ENCODE measurements at places on chromosomes 6 and 20.

GRCh38 chr20:61770113-61770585 lies 295.5 kb downstream of the TAF4 start:
- DNase-seq, result no peak

- DNase-seq, result no peak
Observed at GRCh38 chr6:149984773-149985172, 21.0 kb downstream of the ULBP1 start.

DNA sequence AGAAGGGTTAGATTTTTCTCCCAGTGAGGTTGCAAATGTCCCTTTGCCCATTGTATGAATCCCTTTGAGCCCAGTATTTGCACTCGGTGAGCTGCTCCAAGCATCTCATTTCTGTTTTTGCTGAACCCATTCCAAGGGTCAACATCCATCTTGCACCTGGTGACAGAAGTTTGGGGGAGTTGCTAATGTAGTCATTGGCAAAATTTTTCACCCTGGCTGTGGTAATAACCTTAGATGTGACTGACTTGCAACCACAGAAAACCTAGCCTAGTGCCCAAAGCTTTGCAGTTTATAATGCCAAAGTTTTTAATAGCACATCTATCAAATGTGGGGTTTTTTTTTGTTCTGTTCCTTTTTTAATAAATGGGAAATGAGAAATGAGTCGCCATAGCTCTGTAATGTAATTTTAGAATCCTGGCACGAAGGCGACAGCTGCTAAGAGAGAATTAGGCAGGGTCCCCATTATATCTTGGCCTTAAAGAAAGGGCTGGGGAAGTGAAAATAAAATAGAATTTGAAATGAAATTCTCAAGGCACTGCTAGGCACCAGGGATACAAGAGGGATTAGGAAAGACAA lies 682.8 kb downstream of the KIF16B start:
- DNase-seq, result no peak

DNA sequence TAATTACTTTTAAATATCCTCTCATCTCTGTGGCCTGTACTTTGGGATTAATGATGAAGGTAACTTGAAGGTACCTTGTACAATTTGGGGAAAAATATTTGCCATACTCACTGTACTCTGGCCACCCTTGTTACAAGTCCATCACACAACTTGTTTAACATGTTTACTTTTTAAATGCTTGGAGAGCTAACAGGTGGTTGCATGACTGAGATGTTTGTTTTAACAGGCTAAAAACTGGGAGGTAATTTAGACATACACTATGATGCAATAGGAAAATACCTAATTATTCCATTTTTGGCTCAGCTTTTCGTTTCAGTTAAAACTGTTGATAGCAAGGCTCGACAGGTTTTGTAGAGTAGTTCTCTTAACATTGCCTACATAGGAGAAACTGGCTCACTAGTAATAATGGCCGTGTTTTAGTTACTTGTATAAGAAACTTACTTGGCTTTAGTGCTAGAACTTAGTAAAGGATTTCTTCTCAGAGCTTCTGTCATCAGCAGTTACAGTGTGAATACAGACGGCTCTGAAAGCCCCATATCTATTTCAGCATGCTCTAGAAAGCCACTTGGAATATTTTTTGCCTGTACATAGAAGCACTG lies 489.8 kb upstream of the SOX4 start:
- no peak for DNase-seq

DNA sequence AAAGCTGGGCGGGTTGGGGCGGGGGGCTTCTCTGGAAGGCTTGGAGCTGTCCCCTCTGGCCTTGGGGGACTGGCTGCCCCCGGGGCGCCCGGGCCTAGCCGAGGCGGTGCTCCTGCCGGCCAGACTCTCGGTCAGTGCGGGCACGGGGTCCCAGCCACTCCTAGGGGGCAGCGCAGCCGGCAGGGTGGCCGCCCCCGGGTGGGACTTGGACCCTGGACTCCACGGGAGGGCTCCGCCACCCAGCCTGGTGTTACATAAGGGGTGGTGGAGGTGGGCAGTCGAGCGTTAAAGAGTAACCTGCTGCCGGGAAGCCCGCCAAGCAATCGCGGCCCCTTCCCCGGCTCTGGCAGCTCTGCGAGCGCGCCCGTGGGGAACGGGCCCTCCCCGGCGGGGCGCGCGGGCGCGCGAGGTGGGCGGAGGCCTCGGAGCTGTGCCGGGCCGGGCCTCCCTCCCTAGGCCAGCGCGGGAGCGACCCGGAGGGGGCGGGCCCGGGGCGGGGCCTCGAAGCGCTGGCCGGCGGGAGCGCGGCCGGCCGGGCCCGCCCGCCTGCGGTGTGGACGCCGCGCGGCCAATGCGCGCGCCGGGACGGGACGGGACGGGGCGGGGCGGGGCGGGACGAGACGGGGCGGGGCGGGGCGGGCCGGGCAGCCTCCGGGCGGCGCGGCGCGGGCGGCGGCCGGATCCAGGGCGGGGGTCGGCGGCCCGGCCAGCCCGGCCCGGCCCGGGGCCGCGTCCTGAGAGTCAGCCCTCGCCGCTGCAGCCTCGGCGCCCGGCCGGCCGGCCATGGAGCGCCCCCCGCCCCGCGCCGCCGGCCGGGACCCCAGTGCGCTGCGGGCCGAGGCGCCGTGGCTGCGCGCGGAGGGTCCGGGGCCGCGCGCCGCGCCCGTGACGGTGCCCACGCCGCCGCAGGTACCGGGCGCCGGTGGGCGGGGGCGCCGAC lies at the start of gene SLC2A4RG:
Gene SLC2A4RG (plus strand): TSS at position 647 of the 940 bp plus-strand sequence. CDS start 137 bp downstream, at position 784.
- DNase-seq, result peak; percentile 71

DNA sequence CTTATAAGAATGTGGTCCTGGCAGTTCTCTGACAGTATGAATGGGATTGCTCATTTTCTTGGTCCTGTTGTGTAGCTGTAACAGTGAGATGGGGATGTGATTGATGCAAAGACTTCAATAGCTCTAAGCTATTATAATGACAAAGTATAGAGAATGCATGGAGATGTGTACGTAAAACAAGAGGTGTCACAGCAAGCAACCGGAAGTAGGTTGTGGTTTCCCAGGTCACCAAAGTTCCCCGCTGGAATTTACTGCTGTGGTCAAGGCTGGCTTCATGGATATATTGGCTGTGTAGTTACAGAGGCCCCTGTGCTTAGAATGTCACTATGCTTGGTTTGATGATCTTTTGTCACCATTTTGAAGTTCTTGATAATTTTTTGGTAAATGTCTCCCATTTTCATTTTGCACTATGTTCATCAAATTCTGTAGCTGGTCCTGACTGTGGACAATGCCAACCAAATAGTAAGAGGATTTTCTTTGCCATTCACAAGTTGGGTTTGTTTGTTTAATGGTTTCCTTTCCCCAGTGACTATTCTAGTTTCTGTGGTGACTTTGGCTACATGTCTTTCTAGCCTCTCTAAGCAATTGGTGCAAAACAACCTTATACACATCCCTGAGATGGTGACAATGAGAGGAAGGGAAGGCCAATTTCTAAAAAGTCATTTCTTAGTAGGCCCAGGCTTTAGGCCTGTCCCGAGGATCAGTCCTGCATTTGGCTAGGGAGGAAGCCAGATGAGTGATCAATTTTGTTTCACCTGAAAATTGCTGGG lies 10.5 kb downstream of the DNAH8 start:
- DNase-seq, result no peak

DNA sequence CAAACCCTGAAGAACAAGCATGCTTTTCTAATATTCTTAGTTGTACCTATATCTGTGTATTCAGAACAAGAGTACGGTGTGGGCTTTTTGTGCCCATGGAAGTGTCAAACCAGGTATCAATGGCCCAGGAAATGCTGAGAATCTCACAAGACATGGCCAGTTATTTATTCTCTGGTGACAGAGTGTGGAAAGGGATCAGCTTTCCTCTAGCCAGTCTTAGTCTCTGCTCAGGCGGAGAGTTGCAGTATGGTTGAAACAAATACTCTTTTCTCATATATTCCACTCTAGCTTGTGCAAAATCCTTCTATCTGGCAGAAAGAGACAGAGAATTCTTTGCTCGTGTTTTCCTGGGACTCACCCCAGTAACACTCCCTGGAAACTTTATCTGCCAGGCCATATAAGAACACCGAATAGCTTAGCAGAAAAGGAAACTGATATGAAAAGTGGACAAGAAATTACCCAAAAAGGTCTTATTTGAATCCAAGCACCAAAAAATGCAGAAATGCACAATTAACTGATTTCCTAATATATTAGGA lies 173.3 kb upstream of the RSPO3 start:
- no peak for DNase-seq

DNA sequence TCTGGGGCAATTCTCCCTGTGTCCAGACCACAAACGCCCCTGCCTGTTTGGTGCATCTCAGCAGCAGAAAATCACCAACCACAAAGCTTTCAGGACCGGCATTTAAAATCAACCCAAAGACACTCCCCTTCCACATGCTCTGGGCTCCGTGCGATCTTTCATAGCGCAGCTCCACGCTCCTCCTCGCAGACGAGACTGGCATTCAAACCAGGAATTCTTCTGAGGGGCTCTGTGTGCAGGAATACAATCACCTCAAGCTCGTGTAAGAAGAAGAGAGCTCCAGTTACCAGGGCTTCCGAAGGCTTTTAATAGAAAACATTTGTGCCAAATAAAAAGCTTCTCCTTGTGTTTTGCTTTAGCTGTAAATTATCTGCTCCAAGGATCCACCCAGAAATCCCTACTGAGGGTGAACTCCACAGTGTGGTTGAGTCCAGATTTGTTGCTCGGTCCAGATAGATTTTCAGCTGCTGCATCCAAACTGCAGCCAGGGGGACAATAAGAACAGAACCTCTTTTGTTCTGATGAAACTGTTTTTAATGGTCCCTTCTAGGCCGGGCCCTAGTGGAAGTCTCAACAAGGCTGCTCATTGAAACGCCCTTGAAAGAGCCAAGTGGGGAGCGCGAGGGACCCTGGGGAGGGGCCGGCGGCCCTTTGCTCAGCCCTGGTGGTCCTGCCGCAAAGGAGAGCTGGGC lies 16.4 kb upstream of the BMP7 start:
- DNase-seq, result no peak

DNA sequence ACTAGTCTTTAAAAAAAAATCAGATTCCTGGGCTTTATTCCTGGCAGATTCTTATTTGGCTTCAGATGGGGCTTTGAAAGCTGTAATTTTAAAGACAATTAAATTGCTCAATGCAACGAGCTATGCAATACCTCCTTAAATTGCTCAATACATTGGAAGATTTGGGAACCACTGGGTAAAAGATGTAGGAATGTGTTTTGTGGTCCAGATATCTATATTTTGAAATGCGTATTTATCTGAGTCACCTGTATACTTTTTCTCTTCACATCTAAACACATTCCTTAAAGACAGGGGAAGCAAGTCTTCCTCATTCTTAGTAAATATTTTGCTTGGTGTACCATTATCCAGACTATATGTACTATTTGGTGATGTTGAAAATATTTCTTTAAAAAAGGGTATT lies 29.6 kb upstream of the MAP7 start:
- no peak for DNase-seq

DNA sequence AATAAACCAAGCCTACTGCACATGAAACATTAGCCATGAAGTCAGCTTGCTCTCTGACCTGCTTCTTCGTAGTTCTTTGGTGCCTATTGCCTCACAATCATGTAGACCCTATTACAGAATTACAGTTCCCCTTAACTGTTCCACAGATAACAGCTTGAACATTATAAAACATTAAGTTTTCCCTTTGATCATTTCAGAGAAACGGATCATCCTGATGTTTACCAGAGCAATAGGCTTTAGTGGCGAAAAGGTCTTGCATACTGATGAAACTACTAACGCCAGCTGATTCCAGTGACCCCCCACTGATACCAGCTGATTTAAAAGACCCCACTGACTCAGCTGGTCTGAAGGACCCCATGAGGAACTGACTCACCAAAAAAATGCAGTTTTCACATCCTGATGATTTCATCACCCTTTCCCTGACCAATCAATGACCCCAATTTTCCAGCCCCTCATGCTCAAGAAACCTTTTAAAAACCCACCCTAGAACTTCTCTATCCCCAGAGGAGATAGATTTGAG lies 39.4 kb upstream of the MLIP start:
- DNase-seq, result no peak

GRCh38 chr6:157550114-157550989 lies 169.4 kb downstream of the ZDHHC14 start:
- DNase-seq, result peak; percentile 72

DNA sequence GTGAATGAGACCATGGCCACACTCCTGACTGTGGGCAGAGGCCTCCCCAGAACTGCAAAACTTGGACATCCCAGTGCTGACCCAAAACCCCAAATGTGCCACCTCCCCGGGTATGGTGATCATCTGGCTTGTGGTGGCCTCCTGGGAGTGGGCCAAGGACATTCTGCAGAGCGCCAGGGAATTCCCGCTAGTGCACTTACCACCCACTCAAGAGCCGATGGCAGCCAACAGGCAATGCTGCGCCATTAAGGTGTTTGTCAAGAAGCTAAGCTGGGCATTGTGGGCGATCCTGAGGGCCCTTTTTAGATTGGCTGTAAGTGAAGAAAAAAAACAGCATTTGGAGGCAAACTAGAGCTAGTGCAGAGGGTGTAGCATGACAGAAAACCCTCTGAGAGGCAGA lies 9.4 kb downstream of the MMP24 start:
- DNase-seq, result no peak

GRCh38 chr6:15929685-15930084 lies 199.2 kb upstream of the MYLIP start:
- DNase-seq, result no peak

- no peak for DNase-seq
Observed at GRCh38 chr6:84773133-84773430, 8.7 kb upstream of the TBX18 start.

- DNase-seq, result no peak
Observed at GRCh38 chr20:18250217-18250616, 38.1 kb upstream of the ZNF133 start.

- no peak for DNase-seq
Observed at GRCh38 chr6:43954311-43955131, 172.7 kb downstream of the MRPL14 start.

- no peak for DNase-seq
Observed at GRCh38 chr6:145508107-145508506, 227.2 kb downstream of the EPM2A start.
